ENCODE measurements at places on chromosomes 7 and 10.

DNA sequence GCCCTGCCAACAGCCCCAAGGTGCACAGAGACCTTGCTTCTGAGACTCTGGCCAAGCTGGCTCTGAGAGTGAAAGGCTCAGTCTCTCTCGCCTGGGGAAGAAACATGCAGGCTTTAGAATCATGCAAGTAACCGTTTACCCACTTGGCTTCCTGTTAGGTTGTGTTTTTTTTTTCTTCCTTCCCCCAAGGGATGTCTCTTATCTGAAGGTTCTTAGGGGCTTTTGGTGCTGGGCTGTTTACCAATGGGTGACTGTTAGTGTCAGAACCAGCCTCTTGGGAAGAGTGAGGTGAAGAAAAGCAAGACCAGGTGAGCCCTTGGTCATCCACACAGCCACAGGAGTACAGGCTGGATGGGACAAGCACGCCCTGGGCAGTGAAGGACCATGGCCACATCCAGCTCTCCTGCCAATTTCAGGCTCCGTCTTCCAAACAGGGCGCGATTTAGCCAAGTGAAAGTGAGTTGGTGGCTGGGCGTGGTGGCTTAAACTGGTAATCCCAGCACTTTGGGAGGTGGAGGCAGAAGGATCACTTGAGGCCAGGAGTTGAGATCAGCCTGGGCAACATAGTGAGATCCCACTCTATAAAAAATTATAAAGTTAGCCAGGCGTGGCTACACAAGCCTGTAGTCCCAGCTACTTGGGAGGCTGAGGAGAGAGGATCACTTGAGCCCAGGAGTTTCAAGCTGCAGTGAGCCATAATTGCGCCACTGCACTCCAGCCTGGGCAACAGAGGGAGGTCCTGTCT is 76.3 kb upstream of the CUX1 start:
- DNase-seq = no peak
- peaks cover 12% of the 10 kb centered on the region for H3K27me3 ChIP-seq

DNA sequence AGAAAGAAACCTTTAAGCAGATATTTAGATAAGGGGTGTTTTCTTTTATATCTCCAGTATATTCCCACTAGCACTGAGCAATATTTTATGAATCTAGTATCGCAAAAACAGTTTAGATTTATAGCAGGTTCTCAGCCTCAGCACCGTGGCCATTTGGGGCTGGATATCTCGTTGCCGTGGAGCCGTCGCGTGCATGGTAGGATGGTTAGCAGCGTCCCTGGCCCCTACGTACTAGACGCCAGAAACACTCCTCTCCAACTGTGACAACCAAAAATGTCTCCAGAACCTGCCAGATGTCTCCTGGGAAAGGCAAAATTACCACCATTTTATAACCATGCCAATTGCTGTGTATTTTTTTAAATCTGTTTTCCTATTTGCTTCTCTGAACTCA is 172.9 kb downstream of the CACNB2 start:
- DNase-seq = no peak
- H3K36me3 ChIP-seq = no peaks in the 10 kb centered on the region
- H3K27me3 ChIP-seq = no peaks in the 10 kb centered on the region
- H3K4me1 ChIP-seq = peaks cover 5% of the 10 kb centered on the region
- no peak overlapping the region for H3K4me3 ChIP-seq

GRCh38 chr10:110501142-110501937 is 3.6 kb downstream of the DUSP5 start:
- H3K4me1 ChIP-seq = peaks cover 34% of the 10 kb centered on the region
- no peaks in the 10 kb centered on the region for H3K36me3 ChIP-seq
- H3K4me3 ChIP-seq = peak overlapping the region; percentile 25
- no peak overlapping the region for H3K27ac ChIP-seq
- peaks cover 42% of the 10 kb centered on the region for H3K27me3 ChIP-seq

- H3K27ac ChIP-seq = no peak within 1 kb of the TSS
- DNase-seq = peak; percentile 56
- H3K4me1 ChIP-seq = peaks cover 19% of the 10 kb centered on the region
Observed at GRCh38 chr10:80205477-80206276, at the start of gene ANXA11. TSS of gene ANXA11 (minus strand) at chr10:80205537. CDS start at chr10:80172861, 32,676 bp downstream.

- no peaks in the 10 kb centered on the region for H3K27me3 ChIP-seq
- no peaks in the 10 kb centered on the region for H3K36me3 ChIP-seq
- peak overlapping the region; percentile 12 for H3K4me3 ChIP-seq
Observed at GRCh38 chr7:150361807-150362621, 6.6 kb upstream of the REPIN1 start.

DNA sequence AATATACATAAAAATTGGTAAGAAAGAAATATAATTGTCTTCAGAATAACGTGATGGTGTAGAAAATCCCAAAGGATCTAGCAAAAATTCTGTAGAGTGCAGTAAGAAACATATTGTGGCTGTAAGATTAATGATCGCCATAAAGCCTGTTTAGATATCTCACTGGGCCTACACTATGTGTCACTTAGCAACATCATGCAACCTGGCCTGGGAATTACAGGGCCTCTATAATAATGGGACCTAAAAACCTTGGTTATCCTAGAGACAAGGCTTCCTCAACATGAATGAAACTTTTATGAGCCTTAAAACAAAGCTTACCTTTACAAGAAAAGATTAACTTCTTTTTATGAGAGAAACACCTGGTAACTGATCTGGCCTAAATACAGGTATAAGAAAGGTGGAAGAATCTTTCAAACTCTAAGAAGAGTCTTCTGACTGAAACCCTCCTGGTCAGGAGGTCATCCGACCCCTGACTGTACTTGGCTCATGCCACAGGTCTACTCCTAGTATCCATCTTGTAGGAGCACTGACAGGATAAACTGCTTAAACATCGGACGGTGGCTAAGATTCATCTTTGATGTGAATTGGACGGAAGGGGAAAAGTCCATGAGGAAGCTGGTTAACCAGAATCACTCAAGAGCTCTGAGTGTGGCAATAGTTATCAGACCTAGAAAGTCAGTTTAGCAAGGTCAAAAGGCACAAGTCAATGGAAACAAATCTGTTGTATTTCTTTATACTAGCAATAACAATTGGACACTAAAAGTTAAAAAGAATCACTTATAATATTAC is 1155.1 kb upstream of the SORCS1 start:
- H3K4me3 ChIP-seq = no peak overlapping the region
- DNase-seq = no peak
- H3K4me1 ChIP-seq = no peaks in the 10 kb centered on the region
- no peaks in the 10 kb centered on the region for H3K36me3 ChIP-seq

DNA sequence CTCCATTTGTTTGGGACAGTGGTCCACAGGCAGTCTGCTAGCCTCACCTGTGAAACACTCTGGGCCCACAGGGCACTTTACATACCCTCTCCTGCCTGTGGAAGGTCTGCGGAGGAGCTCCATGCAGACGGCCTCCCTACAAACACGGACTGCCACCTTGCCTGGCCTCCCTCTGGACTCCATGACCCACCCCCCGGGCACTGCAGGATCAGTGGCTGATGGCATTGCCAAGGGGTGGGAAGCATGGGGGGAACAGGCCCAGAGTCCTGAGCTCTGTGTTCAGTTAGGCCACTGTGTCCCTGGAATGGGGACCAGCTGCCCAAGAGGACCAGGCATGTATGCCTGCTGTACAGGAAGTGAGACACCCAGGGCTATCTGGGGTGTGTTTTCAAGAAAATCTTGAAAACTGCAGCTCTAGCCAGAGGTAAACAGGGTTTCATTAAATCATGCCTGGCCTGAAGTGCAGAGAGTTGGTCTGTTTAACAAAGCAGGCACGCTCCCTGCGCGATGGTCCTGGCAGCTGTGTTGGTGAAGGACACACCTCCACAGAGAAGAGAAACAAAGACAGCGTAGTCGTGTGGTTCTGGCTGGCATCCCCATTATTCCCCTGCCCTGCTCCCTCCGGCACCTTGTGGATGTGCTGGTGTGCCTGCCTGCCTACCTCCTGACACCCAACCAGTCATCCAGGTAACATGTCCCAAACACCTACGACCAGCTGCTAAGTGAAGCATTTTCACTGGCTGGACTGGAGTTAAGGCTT is 470.8 kb upstream of the ZMIZ1 start:
- no peaks in the 10 kb centered on the region for H3K36me3 ChIP-seq
- no peaks in the 10 kb centered on the region for H3K27me3 ChIP-seq
- peak overlapping the region; percentile 62 for H3K27ac ChIP-seq
- no peak overlapping the region for H3K4me3 ChIP-seq
- no peak for DNase-seq

GRCh38 chr7:77827999-77828398 is 29.4 kb downstream of the PHTF2 start:
- DNase-seq = no peak
- H3K36me3 ChIP-seq = peaks cover 20% of the 10 kb centered on the region
- H3K4me1 ChIP-seq = no peaks in the 10 kb centered on the region
- H3K27me3 ChIP-seq = no peaks in the 10 kb centered on the region

- no peak overlapping the region for H3K4me3 ChIP-seq
- no peaks in the 10 kb centered on the region for H3K36me3 ChIP-seq
- H3K4me1 ChIP-seq = peaks cover 52% of the 10 kb centered on the region
- H3K27ac ChIP-seq = no peak overlapping the region
- H3K27me3 ChIP-seq = no peaks in the 10 kb centered on the region
Observed at GRCh38 chr7:2820508-2820934, 23.6 kb downstream of the GNA12 start.

Data from neural crest cell (in vitro differentiated cells).